ENCODE measurements at places on chromosomes 5 and 9. TPM values are rescaled to one million over a fixed set of nuclear protein-coding genes. Genes with fewer than 3 reads are reported as not detected.

Gene IL4
- not detected for polyA plus RNA-seq

Gene ZBED3
- 30.7 TPM for polyA plus RNA-seq

Gene FRMD3
- polyA plus RNA-seq = 2.5 TPM

Gene PCDHGA12
- polyA plus RNA-seq = 3.4 TPM

Gene LECT2
- polyA plus RNA-seq = 0.58 TPM

Gene SLIT3
- 44.5 TPM for polyA plus RNA-seq

Gene PDZD2
- polyA plus RNA-seq = 14.7 TPM

Gene CKMT2
- 4.1 TPM for polyA plus RNA-seq

GRCh38 chr9:78280982-78281668, 15.8 kb upstream of the PSAT1 start:
- DNase-seq = peak; percentile 93

GRCh38 chr9:91904588-91905236, 45.3 kb downstream of the ROR2 start:
- no peak for DNase-seq

GRCh38 chr5:36756848-36757247, 119.7 kb upstream of the NIPBL start:
- no peak for DNase-seq

DNA sequence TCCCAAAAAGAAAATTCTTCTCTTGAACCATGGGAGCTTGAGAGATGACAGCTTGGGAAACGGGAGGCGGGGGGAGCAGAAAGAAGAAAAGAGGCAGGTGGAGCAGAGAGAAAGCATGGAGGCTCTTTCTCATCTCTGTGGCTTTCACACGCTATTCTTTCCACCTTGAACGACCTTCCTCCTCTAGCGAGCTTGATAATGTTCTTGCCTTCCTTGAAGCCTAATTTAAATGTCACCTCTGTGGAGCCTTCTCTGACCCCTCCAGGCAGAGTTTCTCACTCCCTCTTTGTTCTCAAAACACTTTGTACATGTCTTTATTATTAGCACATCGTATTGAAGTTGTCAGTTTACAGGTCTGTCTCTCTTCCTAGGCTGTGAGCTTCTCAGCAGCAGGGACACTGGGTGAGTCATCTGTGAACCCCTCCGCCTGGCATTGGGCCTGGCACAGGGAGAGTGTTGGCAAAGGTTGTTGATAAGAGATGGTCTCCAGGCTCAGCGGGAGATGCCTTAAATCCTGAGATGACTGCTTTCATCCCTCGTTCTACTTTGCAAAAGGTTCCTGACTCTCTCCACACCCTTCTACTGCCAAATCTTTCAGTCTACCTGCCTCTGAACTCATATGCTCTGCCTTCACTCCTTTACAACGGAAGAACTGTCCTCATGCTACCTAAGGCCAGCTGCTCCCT, 14.1 kb upstream of the STRBP start:
- DNase-seq = no peak

- DNase-seq = no peak
These were observed 124.9 kb upstream of the ZNF608 start for GRCh38 chr5:124871303-124871702.

- no peak for DNase-seq
These were observed 57.8 kb downstream of the TTC39B start for GRCh38 chr9:15249042-15249818.

DNA sequence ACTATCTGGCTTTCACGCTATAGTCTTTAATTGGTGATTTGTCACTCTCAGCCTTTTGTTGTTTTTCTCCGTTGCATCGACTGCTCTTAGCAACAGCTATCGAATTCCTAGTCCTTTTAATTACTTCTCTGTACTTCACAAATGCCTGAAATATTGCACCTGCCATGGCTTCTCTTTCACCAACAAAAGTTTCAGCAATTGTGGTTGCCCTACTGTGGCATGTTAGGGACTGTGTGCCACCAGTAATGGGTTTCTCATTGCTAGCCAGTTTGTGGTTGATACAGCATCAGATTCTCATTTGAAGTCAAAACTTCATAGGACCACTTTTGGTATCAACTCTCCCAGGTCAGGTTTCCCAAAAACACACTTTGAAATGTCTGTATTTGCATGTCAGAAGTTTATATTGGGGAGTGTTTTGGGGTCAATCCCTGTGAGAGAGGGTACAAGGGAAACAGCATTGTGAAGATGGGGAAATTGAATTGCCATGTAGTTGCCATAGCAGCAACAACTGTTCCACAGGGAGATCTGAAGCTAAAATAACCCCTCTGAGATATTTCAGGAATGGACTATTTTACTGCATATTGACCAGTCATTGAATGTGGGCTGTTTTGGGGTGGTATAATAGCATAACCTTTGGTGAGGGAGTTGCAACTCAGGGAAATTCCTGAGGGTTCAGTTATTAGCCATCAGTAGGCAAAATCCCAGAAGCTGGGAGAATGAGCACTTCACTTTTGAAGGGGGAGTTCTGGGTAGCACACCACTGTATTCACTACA, 99.2 kb downstream of the WDR70 start:
- DNase-seq = no peak

DNA sequence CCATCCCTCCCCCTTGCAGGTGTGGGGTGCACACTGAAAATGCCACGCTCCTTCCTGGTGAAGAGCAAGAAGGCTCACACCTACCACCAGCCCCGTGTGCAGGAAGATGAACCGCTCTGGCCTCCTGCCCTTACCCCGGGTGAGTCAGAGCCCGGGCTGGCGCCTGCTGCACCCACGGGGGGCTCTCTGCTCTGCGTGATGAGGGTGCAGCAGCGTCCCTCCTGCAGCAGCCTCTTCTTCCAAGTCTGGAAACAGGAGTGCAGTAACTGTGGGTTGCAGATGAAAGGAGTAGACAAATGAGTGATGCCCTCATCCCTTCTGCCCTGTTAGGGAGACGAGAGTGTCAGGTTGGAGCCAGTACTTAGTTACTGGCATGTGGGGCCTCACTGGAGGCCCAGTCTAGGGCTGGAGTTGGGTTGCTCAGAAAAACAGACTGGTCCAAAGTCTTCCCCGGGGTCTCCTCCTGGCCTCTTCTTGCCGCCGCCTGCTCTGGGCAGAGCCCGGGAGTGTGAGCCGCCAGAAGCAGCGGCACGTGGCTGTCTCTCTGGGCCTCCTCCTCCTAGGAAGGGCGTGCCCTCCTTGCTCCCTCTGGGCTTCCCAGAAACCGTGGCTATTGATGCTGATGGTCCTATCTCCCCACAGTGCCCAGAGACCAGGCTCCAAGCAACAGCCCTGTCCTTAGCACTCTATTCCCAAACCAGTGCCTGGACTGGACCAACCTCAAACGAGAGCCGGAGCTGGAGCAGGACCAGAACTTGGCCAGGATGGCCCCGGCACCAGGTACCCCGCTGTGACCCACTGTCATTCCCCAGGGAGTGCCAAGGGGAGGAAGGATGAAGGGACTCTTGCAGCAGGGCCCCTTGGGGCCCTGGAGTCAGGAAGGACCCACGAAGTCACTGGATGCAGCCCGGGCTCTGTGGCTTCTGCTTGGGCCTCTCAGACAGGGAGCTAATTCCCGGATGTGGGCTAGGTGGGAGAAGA, 8.4 kb downstream of the GFI1B start:
- DNase-seq = no peak

DNA sequence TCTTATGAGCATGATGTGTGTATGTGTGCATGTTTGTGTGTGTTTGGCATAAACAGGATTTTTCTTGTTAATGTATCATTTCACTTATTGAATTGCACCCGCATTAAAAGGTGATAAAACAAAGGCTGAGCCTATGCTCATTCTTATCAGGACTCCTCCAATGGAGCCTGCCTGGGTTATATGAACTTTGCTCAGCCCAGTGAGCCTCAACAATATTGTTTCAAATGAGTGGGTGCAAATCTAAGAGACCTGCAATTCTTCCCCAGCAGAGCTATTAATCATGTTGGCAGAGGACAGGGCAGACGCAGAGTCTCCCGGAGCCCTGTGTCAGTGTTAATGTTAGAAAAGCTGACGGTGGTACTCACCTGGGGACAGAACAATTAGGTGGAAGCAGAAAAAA, 71.6 kb downstream of the SH3RF2 start:
- DNase-seq = no peak

DNA sequence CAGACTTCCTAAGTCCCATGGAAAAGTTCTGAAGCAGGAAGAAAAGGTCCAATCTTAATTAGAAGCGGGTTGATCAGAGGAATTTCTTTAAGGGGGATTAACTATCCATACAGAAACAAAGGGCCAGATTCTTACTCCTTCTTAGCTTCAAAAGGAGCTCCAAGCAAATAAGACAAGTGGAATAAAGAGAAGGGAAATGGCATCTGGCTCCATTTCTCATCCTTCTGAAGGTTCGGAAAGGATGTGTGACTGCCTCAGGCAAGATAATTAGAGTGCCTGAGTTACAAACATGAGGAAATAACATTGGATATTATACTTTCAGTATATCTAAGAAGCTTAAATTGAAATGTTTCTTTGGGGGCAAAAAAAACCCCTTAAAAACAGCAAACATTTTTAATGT, 88.1 kb upstream of the ADAMTS19 start:
- DNase-seq = no peak

DNA sequence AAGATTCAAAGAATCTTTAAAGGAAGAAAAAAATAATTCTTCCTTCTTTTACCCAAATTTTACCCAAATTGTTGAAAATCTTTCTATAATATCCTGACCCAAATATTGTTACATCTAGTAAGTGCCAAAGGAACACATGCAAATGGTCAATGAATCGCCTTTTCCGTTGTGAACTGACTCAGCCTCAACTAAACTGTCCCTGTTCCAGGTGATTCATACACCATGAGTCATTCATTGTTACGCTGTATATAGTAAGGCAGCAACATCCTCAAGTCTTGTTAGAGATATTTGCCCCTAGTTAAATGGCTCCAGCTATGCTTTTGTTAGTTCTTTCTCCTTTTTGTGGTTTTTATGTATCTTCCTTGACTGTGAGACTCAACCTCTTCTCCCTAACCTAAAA, 9.7 kb downstream of the PTGER4 start:
- no peak for DNase-seq

- DNase-seq = no peak
These were observed 214.9 kb upstream of the WWC1 start for GRCh38 chr5:168076561-168076991.

DNA sequence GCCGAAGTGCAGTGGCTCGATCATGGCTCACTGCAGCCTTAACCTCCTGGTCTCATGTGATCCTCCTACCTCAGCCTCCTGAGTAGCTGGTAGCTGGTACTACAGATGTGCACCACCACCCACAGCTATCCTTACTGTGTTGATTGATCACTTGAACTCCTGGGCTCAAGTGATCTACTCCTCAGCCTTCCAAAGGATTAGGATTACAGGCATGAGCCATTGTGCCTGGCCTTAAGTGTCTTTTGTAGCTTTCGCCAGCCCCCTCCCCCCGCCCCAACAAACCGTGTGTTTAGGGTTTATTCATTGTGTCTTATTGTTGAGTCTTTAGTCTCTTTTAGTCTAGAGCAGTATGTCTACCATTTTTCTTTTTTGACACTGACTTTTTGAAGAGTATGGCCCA, 33.1 kb downstream of the SPIN1 start:
- DNase-seq = no peak

DNA sequence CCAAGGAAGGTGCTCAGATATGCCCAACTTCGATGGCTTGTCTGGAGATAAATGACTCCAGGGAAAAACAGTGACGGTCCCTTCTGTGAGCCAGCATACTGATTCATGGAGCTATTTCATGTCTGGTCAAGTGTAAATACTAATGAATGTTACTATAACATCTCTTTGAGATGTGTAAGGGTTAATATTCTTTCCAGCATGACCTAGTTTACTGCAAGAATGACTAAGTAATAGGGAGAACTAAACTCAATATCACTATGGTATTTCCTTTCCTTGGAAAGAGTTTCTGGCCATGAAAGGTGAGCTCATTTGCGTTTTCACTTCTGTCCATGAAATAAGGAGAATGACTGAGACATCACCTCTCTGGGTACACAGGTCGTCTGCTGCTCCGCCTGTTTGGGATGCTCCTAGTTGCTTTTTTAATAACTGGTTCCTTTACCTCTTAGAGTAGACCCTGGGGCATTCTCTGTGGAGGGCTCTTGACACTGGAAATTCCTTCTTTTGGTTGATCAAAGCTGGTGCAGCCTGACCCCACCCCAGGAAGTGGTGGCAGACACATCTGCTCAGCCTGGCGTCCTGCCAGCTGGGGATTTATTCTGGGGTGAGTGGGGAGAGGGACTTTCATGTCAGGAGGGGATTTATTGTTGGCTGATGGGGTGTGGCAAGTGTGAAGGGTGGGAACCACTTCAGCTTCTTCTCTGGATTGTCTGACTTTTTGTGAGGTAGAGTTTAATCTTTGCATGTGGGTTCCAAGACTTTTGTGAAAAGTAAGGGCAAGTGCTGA, 250.0 kb upstream of the MPDZ start:
- DNase-seq = no peak

- DNase-seq = no peak
These were observed 925.3 kb upstream of the CDH10 start for GRCh38 chr5:25570067-25570583.

- DNase-seq = no peak
These were observed 76.6 kb upstream of the SPTLC1 start for GRCh38 chr9:92191801-92192200.

DNA sequence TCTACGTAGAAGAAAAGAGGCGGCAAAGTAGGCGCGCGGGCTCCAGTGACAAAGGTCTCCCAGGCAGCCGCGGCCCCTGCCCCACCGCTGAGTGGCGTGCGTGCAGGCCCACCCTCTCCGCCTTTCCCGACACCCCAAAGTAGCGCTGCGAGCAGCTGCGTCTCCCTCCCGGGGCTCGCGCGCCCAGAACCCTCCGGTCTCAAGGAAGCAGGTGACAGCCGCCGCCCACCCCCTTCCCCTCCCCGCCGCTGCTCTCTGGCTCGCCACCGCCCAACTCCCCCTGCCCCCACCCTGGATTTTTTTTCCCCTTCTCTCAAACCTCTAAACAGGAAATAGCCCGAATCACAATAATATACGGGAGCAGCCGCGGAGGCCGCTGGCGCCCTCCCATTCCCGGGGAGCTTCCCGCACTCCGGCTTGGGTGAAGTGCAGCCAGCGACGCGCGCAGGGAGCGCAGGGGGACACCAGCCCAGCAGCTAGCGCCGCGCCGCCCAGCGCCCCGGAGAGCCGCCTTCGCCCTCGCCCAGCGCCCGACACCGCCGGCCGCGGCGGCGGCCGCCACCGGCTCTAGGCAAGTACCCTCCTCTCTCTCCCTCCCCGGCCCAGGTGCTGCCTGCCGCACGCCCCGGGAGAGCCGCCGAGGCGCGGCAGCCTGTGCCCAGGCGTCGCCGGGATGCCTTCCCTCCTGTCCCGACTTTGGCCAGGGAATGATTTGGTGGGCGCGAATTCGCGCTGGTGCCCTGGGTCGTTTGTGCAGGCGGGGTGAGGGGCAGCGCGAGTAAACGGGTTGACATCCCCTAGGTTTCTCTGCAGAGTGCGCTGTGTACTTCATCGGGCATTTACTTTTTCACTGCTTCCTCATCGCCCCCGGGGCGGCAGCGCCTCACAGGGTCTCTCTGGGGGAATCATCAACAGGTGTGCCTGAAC, 52.7 kb upstream of the TJP2 start:
- DNase-seq = peak; percentile 52

All from right lung (tissue), 10 donors.